ENCODE measurements at places on chromosomes 11 and 22. TPM values are rescaled to one million over a fixed set of nuclear protein-coding genes. Genes with fewer than 3 reads are reported as not detected.

- peak; percentile 36 for DNase-seq
Observed at GRCh38 chr22:29212743-29213142, 7.0 kb downstream of the EMID1 start.

- DNase-seq, result no peak
Observed at GRCh38 chr22:24421428-24421931, 5.9 kb upstream of the ADORA2A start.

DNA sequence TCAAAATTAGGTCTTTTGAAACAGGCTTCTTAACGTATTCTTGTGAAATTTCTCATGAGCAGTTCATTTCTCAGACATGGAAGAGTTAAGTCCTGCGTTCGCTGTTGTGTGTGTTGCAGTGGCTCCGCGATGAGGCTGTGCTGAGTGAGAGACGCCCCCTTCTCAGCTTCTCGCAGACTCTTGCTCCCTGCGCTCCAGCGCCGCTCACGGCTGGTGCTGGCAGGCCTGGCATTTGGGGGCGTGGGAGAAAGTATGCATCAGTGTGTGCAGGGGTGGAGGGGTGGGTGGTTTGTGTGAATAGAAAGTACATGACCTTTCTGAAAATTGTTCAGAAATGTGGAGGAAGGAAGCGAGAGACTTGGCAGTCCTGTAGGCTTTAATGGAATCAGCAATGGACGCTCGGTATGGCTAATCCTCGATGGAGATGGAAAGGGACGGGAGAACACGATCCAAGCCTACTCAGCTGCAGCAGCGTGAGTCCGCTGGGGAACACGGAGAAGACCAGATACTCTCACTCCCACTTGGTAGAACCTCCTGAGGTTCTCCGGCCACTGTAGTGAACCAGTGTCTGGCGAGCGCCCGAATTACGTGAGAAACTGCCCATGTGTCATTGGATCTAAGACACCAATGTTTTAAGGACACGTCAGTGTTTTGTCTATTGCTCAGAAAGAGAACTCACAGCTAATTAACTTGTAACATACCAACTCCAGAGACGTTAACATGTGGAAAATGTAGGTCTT is 5.9 kb downstream of the TAB1 start:
- peak; percentile 65 for DNase-seq

UBQLN3 gene
- 0.45 TPM for total RNA-seq

MIOX gene
- not detected for total RNA-seq

CYP2D6 gene
- total RNA-seq, result 2.5 TPM

KCNJ11 gene
- total RNA-seq, result 10.9 TPM

DNA sequence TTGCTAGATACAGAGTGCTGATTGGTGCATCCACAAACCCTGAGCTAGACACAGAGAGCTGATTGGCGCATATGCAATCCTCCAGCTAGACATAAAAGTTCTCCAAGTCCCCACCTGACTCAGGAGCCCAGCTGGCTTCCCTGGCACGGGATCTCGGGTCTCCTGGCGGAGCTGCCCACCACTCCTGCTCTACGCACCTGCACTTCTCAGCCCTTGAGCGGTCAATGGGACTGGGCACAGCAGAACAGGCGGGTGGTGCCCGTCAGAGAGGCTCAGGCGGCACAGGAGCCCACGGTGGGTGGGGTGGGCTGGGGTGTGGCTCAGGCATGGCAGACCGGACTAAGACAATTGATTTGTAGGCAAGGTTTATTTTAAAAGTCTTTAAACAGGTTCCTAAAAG is 1365.5 kb downstream of the FAM181B start:
- no peak for DNase-seq

SLC39A13 gene
- total RNA-seq, result 10.7 TPM

KLHDC7B gene
- not detected for total RNA-seq

- no peak for DNase-seq
Observed at GRCh38 chr11:86910592-86910991, 44.6 kb downstream of the FZD4 start.

GLYAT gene
- not detected for total RNA-seq

- no peak for DNase-seq
Observed at GRCh38 chr11:22347857-22348487, 9.8 kb downstream of the SLC17A6 start.

GRCh38 chr11:35377262-35377661 is 42.1 kb downstream of the SLC1A2 start:
- DNase-seq, result no peak

GRCh38 chr11:13082588-13082987 is 73.5 kb downstream of the RASSF10 start:
- no peak for DNase-seq

All from cerebellum (tissue), 4 donors.